ENCODE measurements at places on chromosomes 13 and 19.

GRCh38 chr13:109819874-109820273, 33.5 kb upstream of the IRS2 start:
- H3K4me3 ChIP-seq = no peak overlapping the region
- DNase-seq = no peak
- no peaks in the 10 kb centered on the region for H3K27me3 ChIP-seq

DNA sequence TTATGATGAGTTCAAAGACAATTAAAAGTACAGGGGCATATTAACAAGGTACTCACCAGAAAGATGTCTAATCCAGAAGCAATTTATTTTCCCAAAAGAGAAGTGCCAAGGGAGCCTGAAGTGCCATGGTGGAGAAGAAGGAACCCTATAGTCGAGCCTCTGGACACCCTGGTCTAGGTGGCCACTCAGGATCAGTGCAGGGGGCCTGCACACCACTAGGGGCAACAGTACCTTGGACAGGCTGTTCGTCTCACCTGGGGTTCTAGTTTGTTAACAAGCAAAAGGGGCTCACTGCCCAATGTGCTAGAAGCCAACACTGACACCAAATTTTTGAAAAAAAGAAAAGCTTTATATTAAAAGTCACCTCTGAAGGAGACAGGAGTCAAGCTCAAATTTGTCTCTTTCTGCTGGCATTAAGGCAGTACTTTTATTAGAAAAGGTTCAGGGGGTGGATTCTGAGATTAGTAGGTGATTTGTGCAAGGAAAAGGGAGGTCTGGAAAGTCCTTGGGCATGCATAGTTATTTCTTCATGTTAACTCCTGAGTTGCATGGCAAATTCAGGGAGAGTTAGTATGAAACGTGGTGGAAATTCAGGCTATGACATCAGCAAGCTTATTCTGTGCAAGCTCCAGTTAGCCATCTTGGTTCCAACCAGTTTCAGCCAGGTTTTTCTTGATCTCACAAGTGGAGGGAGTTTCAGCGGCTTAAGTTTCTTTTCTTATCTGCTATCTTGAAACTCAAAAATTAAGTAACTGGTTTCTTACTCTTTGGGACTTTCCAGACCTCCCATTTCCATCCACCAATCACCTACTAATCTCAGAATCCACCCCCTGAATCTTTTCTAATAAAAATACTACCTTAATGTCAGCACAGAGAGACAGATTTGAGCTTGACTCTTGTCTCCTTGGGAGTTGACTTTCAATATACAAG, 884 bp upstream of the CBY2 start:
- H3K27ac ChIP-seq = no peak overlapping the region
- no peaks in the 10 kb centered on the region for H3K27me3 ChIP-seq
- no peak overlapping the region for H3K4me3 ChIP-seq
- no peaks in the 10 kb centered on the region for H3K4me1 ChIP-seq
- DNase-seq = no peak

DNA sequence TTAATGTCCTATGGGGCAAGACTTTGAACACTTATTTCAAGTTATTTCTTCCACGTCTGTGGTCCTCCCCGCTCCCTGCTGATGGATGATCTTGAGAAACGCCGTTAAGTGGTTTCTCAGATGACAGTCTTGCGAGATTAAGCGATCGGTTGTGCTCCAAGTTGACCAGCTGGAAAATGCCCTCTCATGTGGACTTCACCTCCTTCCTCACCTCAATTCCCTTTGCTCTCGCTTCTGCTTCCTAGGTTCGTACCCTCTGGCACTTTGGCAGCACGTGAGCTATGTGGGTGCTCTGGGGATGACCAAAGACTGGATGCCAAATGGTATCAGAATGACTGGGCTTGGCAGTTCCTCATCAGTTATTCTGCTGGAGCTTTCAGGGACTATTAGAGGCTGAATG, 480.0 kb downstream of the ZNF536 start:
- no peaks in the 10 kb centered on the region for H3K36me3 ChIP-seq
- DNase-seq = no peak
- no peak overlapping the region for H3K4me3 ChIP-seq
- H3K27me3 ChIP-seq = no peaks in the 10 kb centered on the region
- no peaks in the 10 kb centered on the region for H3K4me1 ChIP-seq
- H3K27ac ChIP-seq = no peak overlapping the region

GRCh38 chr13:103140001-103140671, 73.9 kb upstream of the SLC10A2 start:
- H3K27me3 ChIP-seq = no peaks in the 10 kb centered on the region
- no peak overlapping the region for H3K27ac ChIP-seq
- no peak for DNase-seq
- H3K36me3 ChIP-seq = no peaks in the 10 kb centered on the region

- H3K4me3 ChIP-seq = peak overlapping the region; percentile 98
- no peaks in the 10 kb centered on the region for H3K27me3 ChIP-seq
- no peaks in the 10 kb centered on the region for H3K36me3 ChIP-seq
- H3K4me1 ChIP-seq = no peaks in the 10 kb centered on the region
- DNase-seq = no peak
- H3K27ac ChIP-seq = peak overlapping the region; percentile 77
Measured at GRCh38 chr19:14433554-14434501, 722 bp downstream of the PKN1 start.

DNA sequence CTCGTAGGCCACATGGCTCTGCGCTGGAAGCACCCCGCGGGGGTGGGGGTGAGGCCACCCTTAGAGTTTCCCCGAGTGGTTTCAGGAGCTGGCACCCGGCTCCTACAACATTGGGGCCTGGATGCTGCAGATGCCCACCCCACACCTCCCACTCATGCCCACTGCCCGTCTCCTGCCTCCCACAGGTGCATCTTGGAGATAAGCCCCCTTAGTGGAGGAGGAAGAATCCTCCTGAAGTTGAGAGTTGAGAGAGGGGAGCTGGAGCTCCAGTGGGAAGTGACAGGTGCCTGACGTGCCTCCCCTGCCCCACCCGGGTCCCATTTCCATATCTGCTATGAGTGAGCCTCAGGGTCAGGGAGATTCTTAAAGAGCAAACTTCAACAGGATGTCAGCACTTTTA, 341.3 kb downstream of the TEX29 start:
- no peaks in the 10 kb centered on the region for H3K36me3 ChIP-seq
- no peak for DNase-seq
- H3K27ac ChIP-seq = no peak overlapping the region
